Stimulated activated CD8-positive, alpha-beta memory T cell treated with anti-CD3 and anti-CD28 coated beads, Interleukin-2, amount 100 ng/mL, for 1 hour (primary cell): ENCODE measurements at places on chromosomes 12 and 14.

DNA sequence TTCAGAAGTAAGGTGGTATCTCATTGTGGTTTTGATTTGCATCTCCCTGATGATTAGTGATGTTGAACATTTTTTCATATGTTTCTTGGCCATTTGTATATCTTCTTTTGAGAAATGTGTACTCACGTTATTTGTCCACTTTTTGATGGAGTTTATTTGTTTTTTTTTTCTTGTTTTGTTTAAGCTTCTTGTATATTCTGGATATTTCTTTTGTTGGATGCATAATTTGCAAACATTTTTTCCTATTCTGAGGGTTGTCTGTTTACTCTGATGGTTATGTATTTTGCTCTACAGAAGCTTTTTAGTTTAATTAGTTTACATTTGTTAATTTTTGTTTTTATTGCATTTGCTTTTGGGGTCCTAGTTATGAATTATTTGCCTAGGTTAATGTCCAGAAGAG, 927.4 kb upstream of the LRFN5 start:
- DNase-seq, result no peak

GRCh38 chr14:104143521-104144452, 5.4 kb downstream of the KIF26A start:
- DNase-seq, result no peak

DNA sequence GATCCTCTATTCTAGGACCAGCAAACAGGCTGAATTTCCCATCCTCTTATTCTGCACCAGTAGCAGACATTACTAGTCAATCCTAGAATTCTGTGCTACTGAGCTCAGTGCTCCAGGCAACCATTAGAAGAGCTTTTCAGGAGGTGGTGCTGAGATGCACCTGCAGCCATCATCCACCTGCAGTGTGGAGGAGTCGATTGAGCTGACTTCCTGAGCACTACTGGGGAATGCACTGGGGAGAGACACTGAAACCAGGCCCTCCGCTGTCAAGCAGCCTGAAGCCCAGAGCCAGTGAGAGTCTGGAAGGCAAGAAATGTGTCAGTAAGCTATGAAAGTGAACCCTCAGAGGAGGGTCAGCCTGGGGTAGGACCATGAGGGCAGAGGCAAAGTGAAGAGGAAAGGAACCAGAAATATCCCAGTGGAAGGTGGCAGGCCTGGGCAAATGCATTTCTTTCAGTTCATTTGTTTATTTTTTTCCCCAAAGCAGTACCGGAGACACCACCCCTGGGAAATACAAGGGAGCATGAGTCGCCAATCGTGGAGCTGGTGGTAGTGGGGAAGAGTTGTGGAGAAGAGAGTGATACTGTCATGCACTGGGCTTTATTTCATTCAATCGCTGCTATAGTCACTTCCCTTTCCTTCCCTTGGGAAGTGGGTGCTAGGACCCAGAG, 23.0 kb upstream of the SERPINA4 start:
- no peak for DNase-seq

DNA sequence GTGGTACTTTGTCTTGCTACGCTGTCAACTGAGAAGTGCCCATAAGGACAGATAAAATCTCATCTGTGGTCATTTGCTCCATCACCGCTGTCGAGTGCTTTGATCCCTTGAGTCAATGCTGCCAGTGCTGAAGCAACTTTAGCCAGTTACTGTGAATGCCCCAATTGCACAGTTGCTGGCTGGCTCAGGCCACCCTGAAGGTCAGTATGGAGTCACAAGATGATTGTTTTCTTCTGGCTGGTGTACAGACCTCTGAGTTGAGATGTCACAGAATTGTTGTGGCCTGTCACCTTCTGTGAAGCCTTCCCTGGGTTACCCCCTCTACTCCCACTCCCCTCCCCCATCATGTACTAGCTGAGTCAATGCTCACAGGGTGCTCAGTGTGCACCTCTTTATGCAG, 92.9 kb downstream of the PELI2 start:
- DNase-seq, result no peak

DNA sequence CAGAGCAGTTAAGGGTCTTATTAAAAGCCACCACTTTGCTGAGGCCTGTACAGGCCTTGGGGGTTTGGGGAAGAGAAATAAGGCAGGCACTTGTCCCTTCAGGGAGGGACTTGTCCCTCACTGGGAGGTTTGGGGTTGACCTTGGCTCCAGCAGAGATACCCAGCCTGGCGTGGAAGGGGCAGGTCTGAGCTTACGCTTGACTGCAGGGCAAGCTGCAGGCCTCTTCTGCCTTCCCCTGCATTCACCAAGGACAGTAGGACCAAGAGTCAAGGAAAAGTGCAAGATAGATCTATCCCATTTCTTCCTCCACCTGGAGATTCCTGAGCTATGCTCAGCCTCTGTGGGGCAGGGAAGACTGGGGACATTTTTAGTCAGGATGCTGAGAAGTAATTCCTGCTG, 154.3 kb downstream of the SMOC1 start:
- DNase-seq, result no peak

DNA sequence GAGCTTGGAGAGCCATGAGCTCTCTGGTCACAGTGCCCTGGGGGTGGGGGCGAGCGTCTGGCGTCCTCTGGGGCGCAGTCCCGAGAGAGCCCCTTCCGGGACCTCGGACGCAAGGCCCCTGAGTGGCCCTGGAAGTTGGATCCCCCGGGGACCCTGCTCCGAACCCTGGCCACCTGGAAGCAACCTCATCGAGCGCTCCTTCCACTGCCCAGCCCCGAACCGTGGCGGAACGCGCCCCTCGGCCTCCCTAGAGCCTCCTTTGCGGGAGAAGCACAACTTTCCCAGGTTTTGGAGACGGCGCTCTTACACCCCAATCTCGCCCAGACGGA, 1.2 kb downstream of the NOS1 start:
- DNase-seq, result no peak

DNA sequence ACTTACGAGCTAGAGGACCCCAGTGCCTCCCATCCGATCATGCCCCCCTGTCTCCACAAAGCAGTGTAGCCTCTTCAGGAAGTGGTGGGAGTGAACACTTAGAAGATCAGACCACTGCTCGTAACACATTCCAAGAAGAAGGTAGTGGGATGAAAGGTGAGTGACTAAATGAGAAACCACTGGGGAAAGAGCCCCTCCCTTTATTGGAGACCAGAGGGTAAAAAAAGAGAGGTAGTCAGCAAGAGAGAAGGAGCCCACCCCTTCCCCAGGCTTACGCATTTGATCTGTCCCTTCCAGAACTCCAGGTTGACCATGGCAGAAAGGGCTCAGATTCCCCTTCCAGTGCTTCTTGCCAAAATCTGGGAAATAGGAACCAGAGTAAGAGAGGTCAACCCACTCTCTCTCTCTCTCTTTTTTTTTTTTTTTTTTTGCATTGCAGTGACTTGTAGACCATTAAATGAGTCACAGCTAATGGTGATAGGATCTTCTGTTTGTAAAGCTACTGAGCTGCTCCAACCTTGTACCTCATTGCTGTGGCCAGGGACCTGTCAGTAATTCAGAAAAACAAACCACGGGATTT, 165.4 kb downstream of the GCH1 start:
- DNase-seq, result no peak

- DNase-seq, result no peak
Observed at GRCh38 chr12:83538361-83538965, 851.8 kb downstream of the TMTC2 start.

GRCh38 chr12:47803191-47803875, 16.4 kb downstream of the HDAC7 start:
- DNase-seq, result no peak

GRCh38 chr12:106892075-106892474, 63.6 kb upstream of the TMEM263 start:
- DNase-seq, result no peak

GRCh38 chr12:109967383-109968031, 28.7 kb downstream of the GIT2 start:
- no peak for DNase-seq

GRCh38 chr14:31388687-31389413, 31.5 kb downstream of the HEATR5A start:
- DNase-seq, result no peak

DNA sequence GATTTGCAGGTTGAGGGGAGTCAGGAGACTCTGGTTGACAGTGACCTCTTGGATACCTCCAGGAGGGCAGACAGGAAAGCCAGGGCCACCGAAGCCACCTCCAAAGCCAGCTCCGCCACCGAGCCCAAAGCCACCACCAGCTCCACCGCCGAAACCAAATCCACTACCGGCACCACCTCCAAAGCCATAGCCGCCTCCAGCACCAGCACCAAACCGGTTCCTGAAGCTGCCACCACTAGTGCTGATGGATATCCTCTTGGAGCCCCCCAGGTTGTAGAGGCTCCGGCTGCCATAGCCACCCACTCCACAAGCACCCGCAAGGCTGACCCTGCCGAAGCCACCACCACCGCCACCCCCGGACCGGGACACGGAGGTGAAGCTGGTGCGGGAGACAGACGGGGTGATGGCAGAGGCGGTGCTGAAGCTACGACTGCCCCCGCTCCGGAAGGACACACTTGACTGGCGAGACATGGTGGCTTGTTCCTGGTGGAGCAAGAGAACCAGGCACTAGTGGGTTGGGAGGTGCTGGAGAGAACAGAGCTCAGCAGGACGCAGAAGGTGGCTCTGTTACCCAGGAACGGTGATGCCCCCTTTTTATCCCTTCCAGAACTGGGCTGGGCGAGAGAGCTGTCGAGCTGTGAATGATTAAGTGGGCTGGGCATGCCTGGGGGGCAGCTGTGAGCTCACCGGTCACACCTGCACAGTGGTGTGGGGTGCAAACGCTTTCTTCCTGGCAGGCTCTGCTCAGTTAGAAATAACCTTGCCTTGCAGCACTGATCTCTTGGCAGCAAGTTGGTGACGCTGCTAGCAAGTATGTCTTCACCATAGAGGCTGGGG, at the start of gene KRT5:
TSS of gene KRT5 (minus strand) at position 569 of the 837 bp plus-strand sequence. CDS start at position 471, 98 bp downstream.
- no peak for DNase-seq

- no peak for DNase-seq
Observed at GRCh38 chr12:118237052-118237665, 101.2 kb downstream of the PEBP1 start.

- DNase-seq, result no peak
Observed at GRCh38 chr12:100591979-100592378, 18.5 kb downstream of the GAS2L3 start.

DNA sequence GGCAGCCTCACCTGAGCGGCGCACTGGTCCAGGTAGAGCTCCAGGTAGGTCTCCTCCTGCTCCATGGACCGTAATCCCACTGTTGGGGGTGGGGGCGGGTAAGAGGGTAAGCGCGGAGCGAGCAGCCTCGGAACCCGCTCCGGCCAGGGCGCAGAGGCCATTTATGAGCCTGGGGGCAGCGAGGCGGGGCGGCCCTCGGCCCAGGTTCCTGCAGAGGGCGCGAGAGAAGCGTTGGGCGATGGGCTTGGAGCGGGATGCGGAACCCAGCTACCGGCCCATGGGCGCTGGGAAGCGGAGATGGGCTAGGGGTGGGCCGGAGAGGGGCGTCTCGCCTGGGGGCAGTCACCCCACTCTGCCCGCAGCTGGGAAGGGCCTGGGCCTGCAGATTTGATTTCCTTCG, at the start of gene TBPL2:
TSS of gene TBPL2 (minus strand) at position 232 of the 400 bp plus-strand sequence. CDS start at position 65, 167 bp downstream.
- no peak for DNase-seq

- no peak for DNase-seq
Observed at GRCh38 chr14:103030741-103031565, 26.4 kb downstream of the CDC42BPB start.

DNA sequence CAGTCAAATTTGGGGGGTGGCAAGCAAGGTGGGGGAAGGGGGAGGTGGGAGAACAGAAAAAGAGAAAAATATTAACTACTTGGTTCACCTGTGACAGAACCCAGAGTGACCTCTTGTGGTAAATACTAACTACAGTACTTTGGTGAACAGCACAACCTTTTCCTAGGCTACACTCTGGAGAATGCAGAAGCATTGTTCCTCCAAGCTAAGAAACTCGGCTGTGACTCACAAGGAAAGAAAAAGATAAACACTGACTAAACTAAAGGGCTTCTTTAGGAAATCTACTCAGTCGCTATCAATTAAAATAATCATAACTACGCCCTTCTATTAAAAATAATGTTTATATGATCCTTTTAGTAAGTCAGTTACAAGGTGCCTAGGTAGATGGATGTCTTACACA, 5.4 kb downstream of the KCNH5 start:
- DNase-seq, result no peak

DNA sequence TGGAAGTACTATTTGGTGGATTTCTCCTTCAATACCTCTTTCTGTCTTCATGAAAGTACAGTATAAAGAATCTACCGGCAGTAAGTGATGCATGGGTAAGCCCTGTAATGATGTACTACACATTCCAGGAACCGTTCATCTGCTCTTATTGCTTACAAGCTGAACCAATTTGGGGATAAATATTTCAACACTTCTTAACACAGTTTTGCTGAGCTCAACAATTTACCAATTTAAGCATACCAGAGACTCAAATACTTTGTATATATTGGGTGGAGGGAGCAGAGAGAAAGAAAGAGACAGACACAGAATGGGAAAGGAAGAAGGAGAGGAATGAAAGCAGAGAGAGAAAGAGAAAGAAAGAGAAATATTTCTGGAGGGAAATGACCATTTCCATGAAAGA, 821.1 kb upstream of the FLRT2 start:
- no peak for DNase-seq

- DNase-seq, result no peak
Observed at GRCh38 chr12:49537231-49537751, 1.5 kb upstream of the KCNH3 start.

DNA sequence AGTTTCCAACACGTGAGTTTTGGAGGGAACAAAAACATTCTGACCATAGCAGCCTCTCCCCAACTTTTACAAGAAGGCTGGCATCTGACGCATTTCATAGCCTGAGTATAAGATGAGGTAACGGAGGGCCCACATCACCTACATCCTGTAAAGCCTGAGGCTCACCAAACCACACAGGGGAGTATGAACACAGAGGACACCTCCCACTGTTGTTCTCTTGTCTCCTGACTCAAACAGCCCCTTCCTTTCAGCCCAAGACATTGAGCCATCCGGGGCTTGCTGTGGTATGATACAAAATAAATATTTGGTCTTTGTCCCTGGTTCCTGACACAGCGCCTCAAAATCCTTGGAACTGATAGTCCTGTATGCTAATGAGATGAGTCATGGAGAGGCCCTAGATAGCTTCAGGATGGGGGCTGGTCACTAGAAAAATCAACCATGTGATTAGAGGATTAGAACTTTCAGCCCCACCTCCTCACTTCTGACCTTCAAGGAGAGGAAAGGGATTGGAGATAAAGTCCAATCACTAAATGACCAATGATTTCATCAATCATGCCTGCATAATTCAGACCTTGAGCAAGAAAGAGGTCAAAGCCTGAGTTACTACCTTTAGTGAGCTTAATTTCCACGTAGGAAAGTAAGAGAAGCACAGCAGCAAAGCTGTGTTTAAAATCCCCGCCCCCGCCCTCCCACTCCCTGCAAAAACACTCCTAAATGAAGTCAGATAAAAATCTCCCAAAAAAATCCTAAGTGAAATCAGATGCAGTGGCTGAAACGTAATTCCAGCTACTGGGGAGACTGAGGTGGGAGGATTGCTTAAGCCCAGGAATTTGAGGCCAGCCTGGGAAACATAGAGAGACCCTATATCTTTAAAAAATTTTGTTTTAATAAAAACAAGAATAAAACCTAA, 236.4 kb downstream of the PCNX1 start:
- no peak for DNase-seq

GRCh38 chr14:104702106-104702505, 12.7 kb downstream of the INF2 start:
- no peak for DNase-seq

- no peak for DNase-seq
Observed at GRCh38 chr12:90589956-90590355, 365.0 kb downstream of the CCER1 start.
